Spleen (tissue), 13 donors: ENCODE measurements at places on chromosomes 11 and 22.
A peak's percentile ranks its signal among the peaks of the same experiment; 100 is the strongest.

DNA sequence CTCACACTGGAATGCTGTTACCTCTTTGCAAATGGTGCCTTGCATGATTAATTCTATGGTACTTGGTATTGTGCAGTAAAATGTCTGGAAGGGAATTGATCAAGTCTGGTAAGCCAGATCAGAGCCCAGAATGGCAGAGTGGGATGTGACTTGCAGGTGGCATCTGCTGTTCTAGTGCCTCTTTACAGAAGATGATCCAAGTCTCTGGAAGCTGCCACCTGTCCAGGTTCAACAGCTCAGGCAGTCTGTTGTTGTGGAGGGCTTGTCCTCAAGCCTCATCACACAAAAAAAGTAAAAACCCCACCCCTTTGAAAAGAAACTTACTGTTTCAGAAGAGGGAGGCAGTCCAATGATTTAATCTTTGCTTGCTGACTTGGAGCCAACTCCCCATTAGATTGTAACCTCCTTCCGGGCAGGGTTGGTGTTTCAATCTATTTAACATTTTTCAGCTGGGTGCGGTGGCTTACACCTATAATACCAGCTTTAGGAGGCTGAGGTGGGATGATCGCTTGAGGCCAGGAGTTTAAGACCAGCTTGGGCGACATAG, 17.1 kb downstream of the ZNRF3 start:
- DNase-seq = no peak

- no peak for DNase-seq
These were observed 135.0 kb upstream of the MTNR1B start for GRCh38 chr11:92834296-92835020.

DNA sequence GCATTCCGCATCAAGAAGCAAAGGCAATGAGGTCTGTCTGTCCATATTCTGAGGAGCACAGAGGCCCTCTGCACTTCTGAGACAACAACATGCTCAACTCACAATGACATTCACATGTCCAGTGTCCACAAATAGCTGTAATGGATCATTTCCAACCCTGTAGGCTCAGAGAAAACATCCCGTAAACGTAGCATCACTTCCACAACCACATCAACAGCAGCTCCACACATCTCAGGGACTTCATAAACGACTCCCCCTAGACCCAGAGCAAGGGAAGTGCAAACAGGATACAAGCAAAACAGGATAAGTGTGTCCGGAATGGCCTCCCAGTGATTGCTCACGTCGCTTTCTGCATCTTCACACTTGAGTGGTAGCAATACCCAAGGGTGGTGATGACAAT, 100.2 kb downstream of the SYN3 start:
- DNase-seq = no peak

DNA sequence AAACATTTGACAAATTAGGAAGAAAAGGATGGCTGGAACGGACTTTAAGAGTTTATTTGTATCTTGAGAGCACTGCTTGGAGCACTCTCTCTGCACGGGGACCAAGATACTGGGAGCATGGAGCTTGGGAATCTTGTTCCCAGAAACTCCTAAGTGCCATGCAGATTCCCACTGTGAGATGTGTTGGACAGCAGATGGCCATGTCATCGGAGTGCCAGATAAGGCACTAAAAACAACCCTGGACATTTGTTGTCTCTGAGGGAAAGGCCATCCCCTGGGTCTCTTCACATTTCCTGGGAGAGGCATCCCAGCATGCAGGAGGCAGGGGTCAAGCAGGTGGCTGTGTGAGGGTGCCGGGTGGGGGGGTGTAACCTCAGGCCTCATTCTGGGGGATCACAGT, 2.9 kb downstream of the KIRREL3 start:
- no peak for DNase-seq

- no peak for DNase-seq
These were observed 226.7 kb upstream of the NARS2 start for GRCh38 chr11:78801161-78801884.

DNA sequence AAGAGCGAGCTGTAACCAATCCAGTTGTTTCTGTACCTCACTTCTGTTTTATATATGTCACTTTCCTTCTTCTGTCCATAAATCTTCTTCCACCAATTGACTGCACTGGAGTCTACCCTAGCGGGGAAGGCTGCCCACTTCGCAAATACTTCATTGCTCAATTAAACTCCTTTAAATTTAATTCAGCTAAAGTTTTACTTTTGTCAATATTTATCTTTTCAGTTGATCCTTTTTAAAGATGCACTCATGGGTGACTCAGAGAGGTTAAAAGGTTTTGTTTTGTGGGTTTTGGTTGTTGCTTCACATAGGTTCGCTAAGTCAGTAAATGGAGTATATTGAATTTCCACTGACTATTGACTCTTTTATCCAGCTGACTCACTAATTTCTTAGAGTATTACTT, 597.2 kb downstream of the DLG2 start:
- DNase-seq = no peak

- no peak for DNase-seq
These were observed 1.8 kb upstream of the MCAT start for GRCh38 chr22:43144949-43145348.

DNA sequence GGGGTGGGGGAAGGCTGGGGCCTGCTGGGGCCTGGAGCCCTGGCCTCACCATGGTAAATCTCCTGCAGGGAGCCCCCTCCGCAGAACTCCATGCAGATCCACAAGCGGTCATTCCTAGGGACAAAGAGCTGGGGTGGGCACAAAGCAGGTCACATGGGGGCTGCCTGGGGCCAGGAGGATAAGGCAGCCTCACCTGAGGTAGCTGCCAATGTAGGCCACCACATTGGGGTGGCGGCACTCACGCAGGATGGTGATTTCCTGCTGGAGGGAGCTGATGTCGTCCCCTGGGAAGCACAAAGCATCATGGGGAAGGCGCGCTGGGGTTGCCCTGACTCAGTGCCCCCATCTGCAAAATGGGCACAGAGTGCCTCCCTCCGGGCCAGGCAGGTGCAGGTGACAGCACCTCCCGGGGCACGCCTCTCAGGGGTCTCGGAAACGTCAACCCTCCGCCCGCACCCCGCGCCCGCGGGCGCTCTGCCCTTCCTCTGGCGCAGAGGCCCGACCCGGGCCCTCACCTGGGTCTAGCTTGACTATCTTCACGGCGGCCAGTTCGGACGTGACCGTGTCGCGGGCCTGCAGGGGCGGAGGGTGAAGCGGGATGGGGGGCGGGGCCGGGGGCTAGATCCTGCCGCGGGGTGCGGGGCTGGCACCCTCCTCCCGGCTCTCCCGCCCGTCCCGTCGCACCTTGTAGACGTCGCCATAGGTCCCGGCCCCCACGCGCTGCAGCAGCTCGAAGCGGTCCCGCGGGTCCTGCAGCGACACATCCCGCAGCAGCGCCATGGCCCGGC, 450 bp downstream of the MAP4K2 start:
- peak; percentile 78 for DNase-seq

GRCh38 chr11:47991266-47991830, 11.0 kb downstream of the PTPRJ start:
- no peak for DNase-seq

- DNase-seq = no peak
These were observed at the start of gene BBOX1 for GRCh38 chr11:27040302-27041115. Gene BBOX1, plus strand, starts transcription at chr11:27040815. Its CDS starts 14,616 bp downstream, at chr11:27055431.

GRCh38 chr22:25061134-25061533, 108.6 kb downstream of the KIAA1671 start:
- DNase-seq = no peak

- DNase-seq = peak; percentile 94
These were observed 546 bp downstream of the DRAP1 start for GRCh38 chr11:65919573-65920371.

- DNase-seq = no peak
These were observed 31.0 kb downstream of the FBLN1 start for GRCh38 chr22:45533703-45534102.

DNA sequence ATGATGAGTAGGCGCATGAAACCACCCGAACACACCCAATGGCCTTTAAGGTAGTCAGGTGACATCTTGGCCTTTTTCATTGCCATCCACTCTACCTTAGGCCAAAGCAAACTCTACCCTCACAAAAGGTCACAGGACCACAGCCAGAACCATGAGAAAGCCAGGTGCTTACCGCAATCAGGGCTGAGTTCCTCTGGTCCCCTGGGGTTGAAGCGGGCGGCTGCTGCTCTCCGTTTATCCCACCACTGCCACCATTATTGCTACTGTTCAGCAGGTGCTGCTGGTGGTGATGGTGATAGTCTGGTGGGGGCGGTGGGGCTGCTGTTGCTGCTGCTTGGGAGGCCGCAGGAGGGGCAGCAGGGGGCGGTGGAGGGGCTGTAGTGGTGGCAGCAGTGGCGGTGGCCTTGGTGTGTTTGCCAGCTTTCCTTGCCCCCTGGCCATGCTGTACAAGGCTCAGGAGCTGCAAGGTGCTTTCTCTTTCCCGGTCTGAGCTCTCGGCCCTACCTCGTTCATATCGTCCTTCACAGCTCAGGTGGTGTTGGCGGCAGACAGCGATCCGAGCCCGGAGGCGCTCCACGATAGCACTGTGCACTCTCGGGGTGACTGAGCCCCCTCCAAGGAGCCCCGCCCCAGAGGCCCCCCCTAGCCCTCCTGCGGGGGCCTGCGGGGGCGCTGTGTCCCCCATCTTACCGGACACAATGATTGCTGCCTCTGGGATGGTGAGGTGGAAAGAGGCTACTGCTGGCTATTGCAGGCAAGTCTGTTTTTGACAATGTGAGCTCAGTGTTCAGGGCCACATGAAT, 1.6 kb downstream of the MAML2 start:
- peak; percentile 91 for DNase-seq

DNA sequence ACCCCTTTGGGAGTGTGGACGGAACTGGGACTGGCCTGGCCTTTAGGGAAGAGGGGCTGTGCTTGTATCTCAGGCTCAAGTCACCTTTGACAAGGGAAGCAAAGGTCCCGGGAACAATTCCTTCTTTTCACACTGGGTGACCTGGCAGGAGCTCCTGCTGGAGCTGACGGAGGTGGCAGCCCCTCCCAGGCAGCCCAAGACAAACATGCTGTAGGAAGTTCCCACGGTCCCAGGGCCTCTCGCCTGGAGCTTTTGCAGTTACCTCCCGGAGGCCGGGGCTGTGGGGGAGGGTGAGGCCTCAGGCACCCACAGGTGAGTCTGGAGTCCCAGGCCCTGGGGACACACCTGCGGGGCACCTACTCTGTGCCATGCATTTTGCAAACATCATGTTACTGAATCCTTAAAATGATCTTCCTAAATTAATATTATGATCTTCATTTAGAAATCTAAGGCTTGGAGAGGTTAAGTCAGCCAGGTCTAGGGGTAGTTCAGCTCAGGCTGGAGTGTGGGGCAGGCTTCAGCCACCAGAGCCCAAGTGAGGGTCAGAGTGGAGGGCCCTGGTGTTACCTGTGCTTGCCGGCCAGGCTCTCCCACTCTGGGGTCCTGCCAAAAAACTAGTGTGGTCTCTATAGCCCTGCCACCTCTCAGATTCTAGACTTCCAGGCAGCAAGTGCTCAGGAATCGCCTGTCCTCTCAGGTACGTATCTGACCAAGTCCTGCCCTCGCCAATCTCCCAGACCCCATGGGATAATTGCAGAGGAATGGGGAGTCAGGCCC, 15.7 kb upstream of the MYEOV start:
- peak; percentile 71 for DNase-seq

DNA sequence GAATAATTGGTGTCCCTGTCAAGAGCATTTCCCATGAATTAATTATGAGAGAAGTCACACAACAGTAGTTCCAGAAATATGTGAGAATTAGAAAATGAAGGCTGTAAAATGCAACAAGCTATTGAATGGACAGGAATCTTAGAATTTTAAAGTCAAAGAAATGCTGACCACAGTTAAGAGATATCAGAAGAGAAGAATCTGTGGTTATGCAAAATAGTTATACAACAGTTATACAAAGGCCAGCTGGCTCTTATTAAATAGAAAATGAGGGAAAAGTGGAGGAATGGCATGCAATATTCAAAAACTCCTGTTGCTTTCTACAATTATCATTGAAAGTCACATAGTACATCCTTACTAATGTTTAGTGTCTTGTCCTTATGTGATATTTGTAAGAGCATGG, 27.4 kb downstream of the CASP12 start:
- DNase-seq = no peak

GRCh38 chr11:120832481-120833238, 191.2 kb upstream of the TBCEL start:
- peak; percentile 17 for DNase-seq

- no peak for DNase-seq
These were observed 52.1 kb downstream of the SHANK2 start for GRCh38 chr11:71200172-71200716.

- DNase-seq = no peak
These were observed 258.0 kb downstream of the FAT3 start for GRCh38 chr11:92482492-92483060.

GRCh38 chr22:26115266-26115665, 54.0 kb upstream of the SEZ6L start:
- no peak for DNase-seq

DNA sequence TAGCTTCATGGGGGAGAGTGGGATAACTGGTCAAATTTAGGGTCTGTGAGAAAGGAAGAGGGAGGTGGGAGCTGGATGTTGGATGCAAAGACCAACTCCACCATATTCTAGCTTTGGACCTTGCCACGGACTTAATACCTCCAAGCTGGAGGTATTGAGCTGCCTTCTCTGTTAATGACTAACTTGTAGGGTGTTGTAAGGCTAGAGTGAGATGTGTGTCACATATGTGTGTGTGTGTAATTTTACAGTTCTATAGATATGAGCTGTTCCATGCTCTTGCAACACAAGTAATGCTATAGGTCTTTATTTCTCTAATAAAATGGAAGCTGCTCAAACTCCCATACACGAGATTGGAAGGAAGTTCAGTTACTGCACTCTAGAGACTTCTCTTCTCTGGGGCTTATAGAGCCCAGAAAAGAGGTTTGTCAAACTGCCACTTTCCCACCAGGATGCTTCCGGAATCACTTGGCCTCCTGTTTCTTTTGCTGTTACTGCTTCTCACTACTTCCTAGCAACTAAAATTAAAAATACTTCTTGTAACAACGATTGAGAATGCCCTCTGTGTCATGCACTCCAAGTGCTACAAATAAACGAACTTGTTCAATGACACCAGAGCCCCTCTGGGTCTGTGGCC, 16.0 kb upstream of the FJX1 start:
- no peak for DNase-seq

GRCh38 chr11:134289789-134290188, 13.6 kb downstream of the GLB1L3 start:
- no peak for DNase-seq

- peak; percentile 16 for DNase-seq
These were observed 7.6 kb downstream of the KCNQ1OT1 start for GRCh38 chr11:2691991-2692875.

DNA sequence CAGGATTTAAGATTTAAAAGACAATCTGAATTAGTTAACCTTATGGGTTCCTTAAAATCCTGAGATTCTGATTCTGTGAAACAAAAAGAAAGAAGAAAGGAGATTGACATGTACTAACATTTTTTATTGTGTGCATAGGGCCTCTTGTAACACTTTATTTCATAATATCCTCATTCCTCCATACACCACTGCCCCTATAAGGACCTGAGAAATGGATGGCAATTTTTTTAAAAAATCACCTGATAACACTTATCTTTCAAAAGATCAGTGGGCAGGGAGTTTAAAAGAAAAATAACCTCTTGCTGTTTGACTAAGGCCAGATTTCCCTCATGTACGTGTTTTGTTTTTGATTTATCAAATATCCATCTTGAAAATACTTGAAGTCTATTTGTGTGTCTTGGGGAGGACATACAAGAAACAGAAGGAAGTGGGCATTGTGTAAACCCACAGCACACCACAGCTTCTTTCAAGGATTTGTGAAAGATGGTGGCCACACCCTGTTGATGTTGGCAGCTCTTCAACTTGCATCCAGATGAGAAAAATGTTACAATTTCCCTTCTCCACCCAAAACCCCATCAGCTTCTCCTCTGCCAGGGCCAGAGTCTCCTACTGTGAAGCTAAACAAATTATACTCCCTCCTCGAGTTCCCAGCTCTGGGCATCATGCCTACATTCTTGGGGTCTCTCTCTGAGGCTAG, 35.0 kb upstream of the MPEG1 start:
- no peak for DNase-seq

GRCh38 chr11:66885950-66886440, 29.1 kb downstream of the LRFN4 start:
- no peak for DNase-seq
